ENCODE measurements at places on chromosomes 1 and 21. TPM values are rescaled to one million over a fixed set of nuclear protein-coding genes. Genes with fewer than 3 reads are reported as not detected.

The AMY1C gene
- not detected for total RNA-seq

The RAB42 gene
- total RNA-seq = 3.0 TPM

The CNR2 gene
- total RNA-seq = 0.09 TPM

The GJA9 gene
- total RNA-seq = 1.4 TPM

DNA sequence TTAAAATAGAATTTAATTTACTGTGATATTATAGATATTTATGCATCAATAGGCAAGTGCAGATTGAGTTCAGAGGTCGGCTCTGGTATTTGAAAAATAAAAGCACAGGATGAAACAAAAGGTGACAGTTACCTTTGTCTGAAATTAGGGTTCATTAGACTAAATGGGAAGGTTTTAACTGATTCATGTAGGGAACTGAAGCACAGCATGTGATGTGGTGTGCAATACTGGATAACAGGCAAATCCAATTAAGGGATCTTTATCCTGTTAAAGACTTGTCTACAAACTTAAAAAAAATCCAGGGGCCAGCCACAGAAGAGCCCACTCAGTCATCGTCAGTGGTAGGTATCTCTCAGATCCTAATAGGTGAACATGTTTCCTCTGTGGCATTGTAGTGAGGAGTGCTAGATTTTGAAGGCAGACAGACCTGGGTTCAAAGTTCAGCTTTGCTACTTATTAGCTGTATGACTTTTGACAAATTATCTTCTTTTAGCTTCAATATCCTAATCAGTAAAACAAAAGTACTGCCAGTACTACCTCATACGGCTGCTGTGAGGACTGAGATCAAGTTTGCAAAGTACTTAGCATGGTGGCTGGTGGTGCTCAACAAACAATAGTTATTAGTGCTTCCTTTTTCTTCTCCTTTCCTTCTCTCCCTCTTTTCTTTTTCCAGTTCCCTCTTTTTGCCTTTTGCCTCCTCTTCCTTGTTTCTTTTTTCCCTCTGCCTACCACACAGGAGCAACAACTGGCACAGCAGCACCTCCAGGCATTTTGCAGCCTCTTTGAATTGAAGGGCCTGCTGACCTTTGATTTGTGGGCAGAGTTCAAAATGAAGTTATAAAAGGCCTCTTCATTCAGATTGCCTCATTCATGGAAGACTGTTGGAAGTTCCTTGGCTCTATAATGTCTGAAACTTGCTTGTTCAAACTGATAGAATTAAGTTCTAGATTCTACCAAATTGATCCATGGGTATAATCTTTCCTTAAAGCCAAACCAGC lies 44.9 kb upstream of the FOXD3 start:
- no peak for DNase-seq

- no peak for DNase-seq
Measured at GRCh38 chr1:116847190-116847589, 62.5 kb upstream of the PTGFRN start.

The SAMD13 gene
- 24.5 TPM for total RNA-seq

- no peak for DNase-seq
Measured at GRCh38 chr1:57986432-57986831, 560.1 kb downstream of the OMA1 start.

- DNase-seq = no peak
Measured at GRCh38 chr1:16151196-16151994, 4.5 kb downstream of the EPHA2 start.

DNA sequence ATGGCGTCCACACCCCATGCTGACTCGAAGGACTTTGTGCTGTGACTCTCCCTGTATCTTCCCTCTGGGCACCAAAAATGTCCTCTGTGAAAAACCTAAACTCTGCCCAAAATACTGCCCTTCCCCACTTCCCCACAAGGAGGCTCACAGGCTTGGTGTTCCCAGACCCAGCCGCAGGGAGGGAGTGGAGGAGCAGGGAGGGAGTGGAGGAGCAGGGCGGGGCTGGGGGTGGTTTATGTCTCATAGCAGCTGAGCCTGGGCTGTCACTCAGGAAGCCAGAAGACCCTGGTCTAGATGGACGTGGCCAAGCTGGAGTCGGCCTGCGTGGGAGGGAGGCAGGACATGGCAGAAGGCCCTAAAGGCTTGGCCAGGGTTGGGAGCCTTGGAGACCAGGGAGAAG lies 461.7 kb downstream of the PTPRU start:
- DNase-seq = no peak

DNA sequence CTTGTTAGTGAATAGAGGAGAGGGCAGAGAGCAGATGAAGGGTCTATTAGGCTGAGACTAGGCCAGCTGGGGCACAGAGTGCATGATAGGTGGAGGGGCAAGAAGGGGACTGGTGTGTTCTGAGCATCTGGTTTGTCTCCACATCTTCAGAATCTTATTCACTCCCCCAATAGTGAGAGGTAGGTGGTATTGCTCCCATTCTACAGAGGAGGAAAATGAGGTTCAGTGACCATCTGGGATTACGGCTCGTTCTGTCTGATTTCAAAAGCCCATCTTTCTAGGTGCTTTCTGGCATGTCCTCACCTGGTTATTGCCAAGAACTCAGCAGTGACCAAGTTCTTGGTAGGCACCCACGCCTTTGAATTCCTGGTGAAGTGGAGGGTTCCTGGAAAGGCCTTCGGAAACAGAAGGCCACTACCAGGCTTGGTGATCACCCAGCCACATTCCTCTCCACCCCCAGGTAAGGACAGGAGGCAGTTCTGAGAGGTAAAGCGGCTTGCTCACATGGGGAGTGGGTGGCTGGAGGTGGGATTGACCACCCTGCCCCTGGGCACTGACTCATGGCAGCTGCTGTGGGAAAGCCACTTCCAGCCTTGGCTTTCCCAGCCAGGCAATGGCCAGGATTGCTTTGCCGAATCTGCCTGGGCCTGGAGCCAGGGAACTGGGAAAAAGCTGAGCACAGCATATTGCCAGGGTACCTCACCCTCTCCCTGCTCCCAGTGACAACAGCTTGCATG lies 18.8 kb upstream of the CITED4 start:
- no peak for DNase-seq

DNA sequence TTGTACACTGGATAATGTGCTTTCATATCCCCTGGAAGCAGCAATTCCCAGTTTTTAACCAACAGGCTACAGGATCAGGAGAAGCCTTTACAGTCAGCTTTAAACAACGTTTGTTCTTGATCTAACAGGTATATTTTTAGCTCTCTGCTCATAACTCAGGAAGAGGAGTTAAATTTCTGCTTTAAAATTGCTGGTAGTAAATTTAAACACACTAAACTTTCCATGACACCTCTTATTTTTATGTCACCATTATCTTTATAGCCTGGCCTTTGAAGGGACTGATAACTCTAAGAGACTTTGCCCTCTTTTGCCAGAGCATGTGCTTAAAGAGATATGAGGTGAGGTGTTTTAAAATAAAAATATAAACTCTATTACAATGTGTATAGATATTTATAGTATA lies 119.6 kb upstream of the BRINP3 start:
- no peak for DNase-seq

GRCh38 chr1:56285554-56286402 lies 293.6 kb downstream of the PLPP3 start:
- no peak for DNase-seq

DNA sequence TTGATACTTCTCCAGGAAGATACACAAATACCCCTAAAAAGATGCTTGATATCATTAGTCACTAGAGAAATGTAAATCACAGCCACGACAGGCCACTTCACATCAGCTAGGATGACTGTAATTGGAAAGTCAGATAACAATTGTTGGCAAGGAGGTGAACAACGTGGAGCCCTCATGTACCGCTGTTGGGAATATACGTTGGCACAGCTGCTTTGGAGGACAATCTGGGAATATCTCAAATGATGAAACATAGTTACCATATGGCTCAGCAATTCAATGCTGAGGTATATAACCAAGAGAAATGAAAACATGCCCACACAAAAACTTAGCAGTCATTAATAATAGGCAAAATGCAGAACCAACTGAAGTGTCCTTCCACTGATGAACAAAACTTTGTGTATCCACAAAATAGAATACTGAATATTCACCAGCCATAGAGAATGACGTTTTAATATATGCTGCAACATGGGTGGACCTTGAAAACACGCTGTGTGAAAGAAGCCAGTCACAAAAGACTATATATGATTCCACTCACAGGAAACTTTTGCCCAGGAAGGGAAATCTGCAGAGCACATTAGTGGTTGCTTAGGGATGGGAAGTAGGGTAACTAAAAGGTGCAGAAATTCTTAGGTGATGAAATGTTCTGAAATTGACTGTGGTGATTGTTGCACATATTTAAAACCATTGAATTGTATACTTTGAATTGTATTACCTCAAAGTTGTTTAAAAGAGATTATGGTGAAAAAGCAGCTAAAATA lies 95.4 kb downstream of the AHCTF1 start:
- DNase-seq = no peak

DNA sequence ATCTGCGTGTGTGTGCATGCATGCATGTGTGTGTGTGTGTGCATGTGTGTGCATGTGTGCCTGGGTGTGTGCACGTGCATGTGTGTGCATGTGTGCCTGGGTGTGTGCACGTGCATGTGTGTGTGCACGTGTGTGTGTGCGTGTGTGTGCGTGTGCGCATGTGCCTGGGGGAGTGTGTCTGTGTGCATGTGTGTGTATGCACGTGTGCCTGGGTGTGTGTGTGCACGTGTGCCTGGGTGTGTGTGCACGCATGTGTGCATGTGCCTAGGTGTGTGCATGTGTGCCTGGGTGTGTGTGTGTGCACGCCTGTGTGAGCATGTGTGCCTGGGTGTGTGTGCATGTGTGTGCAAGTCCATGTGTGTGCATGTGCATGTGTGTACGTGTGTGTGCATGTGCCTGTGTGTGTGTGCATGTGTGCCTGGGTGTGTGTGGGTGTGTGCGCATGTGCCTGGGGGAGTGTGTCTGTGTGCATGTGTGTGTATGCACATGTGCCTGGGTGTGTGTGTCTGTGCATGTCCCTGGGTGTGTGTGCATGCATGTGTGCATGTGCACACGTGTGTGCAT lies 29.3 kb upstream of the COL6A2 start:
- DNase-seq = no peak

The MARK1 gene
- 4.4 TPM for total RNA-seq

Data from left colon (tissue), 2 donors.